Ovary (tissue), 10 donors: ENCODE measurements at places on chromosomes 3 and 15. TPM values are rescaled to one million over a fixed set of nuclear protein-coding genes. Genes with fewer than 3 reads are reported as not detected.

Gene CFAP100
- not detected for total RNA-seq

Gene ROBO2
- total RNA-seq, result 4.4 TPM

Gene SH3GL3
- total RNA-seq, result 1.7 TPM

Gene ECE2
- total RNA-seq, result not detected

Gene DNAH12
- total RNA-seq, result 0.92 TPM

GRCh38 chr15:66864086-66864830 is 162.2 kb downstream of the SMAD6 start:
- H3K27ac ChIP-seq, result no peak overlapping the region
- H3K4me3 ChIP-seq, result no peak overlapping the region
- no peaks in the 10 kb centered on the region for H3K36me3 ChIP-seq
- DNase-seq, result no peak

- H3K27ac ChIP-seq, result no peak overlapping the region
- H3K36me3 ChIP-seq, result no peaks in the 10 kb centered on the region
- H3K4me1 ChIP-seq, result no peaks in the 10 kb centered on the region
- no peak for DNase-seq
- H3K27me3 ChIP-seq, result no peaks in the 10 kb centered on the region
Observed at GRCh38 chr15:42050484-42051255, 29.8 kb upstream of the PLA2G4E start.

DNA sequence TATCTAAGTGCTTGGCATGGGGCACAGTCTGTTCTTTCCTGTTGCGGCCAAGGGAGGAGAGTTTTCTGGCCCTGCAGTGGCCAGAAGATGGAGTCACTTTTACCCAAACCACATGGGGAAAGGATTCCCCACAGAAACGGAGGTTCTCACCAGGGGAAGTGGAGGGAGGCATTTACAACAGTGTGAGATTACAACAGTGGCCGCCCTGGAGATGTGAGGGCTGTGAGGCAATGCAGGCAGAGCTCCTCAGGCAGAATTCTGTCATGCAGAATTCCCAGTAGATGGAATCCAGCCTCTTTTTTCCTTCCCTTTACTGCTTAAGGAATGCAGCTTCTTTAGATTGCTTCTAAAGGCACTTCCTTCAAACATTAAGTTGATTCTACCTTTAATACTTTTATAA is 83.1 kb downstream of the CACNA1D start:
- no peaks in the 10 kb centered on the region for H3K36me3 ChIP-seq
- no peaks in the 10 kb centered on the region for H3K27me3 ChIP-seq
- no peak for DNase-seq
- no peaks in the 10 kb centered on the region for H3K4me1 ChIP-seq
- H3K4me3 ChIP-seq, result no peak overlapping the region

- DNase-seq, result no peak
- H3K27me3 ChIP-seq, result no peaks in the 10 kb centered on the region
- no peaks in the 10 kb centered on the region for H3K36me3 ChIP-seq
- no peaks in the 10 kb centered on the region for H3K4me1 ChIP-seq
- no peak overlapping the region for H3K4me3 ChIP-seq
Observed at GRCh38 chr3:185896636-185897035, 41.2 kb downstream of the TRA2B start.

DNA sequence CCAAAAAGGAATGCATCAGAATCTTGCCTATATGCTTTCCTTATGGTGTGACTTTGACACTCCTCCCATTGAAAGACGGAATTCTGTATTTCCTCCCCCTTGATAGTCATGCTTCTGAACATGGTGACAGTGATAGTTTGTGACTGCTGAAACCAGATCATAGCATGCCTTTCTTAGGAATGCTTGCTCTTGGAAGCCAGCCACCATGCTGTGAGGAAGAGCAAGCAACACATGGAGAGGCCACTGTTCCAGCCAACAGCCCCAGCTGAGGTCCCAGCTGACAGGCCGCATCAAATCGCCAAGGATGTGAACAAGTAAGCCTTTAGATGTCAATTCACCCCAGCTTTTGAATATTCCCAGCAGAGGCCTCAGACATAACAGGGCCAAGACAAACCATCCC is 100.1 kb downstream of the IGF2BP2 start:
- H3K27ac ChIP-seq, result no peak overlapping the region
- no peaks in the 10 kb centered on the region for H3K36me3 ChIP-seq
- H3K4me3 ChIP-seq, result no peak overlapping the region
- H3K27me3 ChIP-seq, result no peaks in the 10 kb centered on the region

DNA sequence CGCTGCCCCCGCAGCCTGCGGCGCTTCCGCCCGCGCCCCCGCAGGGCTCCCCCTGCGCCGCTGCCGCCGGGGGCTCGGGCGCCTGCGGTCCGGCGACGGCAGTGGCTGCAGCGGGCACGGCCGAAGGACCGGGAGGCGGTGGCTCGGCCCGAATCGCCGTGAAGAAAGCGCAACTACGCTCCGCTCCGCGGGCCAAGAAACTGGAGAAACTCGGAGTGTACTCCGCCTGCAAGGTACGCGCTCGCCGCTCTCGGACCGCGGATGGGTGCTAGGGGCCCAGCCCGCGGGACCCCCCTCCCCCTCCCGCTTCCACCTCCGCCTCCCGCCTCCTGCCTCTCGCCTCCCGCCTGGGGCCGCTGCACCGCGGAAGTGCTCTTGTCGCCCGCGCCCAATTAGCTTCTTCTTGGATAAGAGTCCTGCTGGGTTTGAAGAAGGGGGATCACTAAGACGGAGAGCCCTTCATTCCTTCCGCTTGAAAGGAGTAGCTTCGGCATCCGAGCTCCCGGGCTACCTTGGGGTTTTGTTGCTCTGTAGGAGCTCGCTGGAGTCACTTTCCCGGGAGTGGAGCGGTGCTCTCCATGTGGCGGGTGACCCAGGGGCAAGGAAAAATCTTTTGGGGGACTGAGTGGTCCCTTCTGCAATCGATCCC is 426 bp downstream of the KAT2B start:
- peaks cover 6% of the 10 kb centered on the region for H3K4me1 ChIP-seq
- peak; percentile 83 for DNase-seq
- H3K27me3 ChIP-seq, result no peaks in the 10 kb centered on the region
- no peaks in the 10 kb centered on the region for H3K36me3 ChIP-seq

DNA sequence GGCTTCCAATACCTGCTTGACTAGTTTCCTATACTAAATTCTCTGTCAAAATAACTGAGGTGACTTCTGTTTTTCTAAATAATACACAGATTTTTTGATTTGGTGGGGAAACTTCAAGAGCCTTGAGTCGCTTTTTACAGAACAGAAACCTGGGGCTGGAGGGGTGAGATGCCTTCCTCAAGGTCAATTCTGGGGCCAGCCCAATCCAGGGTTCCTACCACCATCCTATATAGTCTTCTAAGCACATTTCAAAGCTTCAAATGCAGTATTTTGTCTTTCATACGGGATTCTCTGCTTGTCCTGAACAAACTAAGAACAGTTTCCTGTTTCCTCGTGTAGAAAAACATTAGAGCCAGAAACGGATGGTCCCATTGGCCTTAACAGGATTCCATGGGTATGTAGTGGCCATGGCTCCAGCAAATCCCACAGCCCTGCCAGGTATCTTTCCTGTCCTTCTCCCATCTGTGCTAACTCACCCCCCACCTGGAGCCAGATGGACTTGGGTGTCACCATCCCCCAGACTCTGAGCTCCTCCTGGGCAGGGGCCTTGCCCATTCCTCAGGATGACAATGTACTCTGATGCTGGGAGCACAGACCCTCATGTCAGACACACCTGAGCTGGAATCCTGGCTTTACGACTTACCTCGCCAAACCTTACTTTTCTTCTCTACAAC is 146.9 kb downstream of the KLF13 start:
- DNase-seq, result no peak
- H3K4me3 ChIP-seq, result no peak overlapping the region
- H3K4me1 ChIP-seq, result peaks cover 5% of the 10 kb centered on the region
- no peaks in the 10 kb centered on the region for H3K36me3 ChIP-seq
- H3K27ac ChIP-seq, result no peak overlapping the region
- no peaks in the 10 kb centered on the region for H3K27me3 ChIP-seq

DNA sequence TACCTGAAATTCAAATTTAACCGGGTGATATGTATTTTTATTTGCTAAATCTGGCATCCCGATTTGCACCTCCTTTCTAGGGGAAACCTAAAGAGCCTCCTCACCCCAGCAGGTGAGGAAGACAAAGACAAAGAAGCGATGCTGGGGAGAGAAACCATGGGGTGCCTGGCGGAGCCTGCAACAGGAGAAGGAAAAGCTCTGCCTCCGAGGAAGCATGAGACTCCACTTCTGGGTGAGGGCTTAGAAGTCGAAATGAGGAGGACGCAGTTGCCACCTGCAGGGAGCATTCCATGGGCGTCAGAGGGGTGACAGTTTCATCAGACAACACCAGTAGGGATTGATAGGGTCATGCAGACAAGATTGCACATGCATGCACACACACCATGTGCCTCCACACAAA is 30.5 kb upstream of the LYZL4 start:
- H3K36me3 ChIP-seq, result no peaks in the 10 kb centered on the region
- no peaks in the 10 kb centered on the region for H3K4me1 ChIP-seq
- no peaks in the 10 kb centered on the region for H3K27me3 ChIP-seq
- H3K4me3 ChIP-seq, result no peak overlapping the region
- DNase-seq, result no peak

DNA sequence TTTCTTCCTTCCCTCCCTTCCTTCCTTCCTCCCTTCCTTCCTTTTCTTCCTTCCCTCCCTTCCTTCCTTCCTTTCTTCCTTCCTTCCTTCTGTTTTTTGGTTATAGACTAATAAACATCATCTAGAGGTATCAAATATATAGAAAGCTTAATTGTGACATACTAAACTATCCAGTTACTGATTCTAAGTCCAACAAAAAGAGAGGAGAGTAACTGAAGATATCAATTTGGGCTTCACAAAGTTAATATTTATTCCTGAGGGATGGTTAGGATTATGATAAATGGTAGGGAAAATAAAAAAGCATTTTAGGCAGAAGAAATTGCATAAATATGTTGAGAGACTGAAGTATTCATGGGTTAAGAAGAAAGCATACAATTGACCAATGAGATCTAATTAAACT is 7.8 kb upstream of the CLDN16 start:
- H3K4me3 ChIP-seq, result no peak overlapping the region
- no peaks in the 10 kb centered on the region for H3K36me3 ChIP-seq
- no peak for DNase-seq
- no peak overlapping the region for H3K27ac ChIP-seq
- no peaks in the 10 kb centered on the region for H3K27me3 ChIP-seq

- no peaks in the 10 kb centered on the region for H3K36me3 ChIP-seq
- DNase-seq, result no peak
- H3K4me1 ChIP-seq, result no peaks in the 10 kb centered on the region
- no peak overlapping the region for H3K27ac ChIP-seq
- no peaks in the 10 kb centered on the region for H3K27me3 ChIP-seq
- H3K4me3 ChIP-seq, result no peak overlapping the region
Observed at GRCh38 chr3:36919439-36920160, 25.3 kb downstream of the TRANK1 start.

GRCh38 chr15:68581725-68582124 is 2.9 kb downstream of the CORO2B start:
- H3K36me3 ChIP-seq, result no peaks in the 10 kb centered on the region
- no peak for DNase-seq
- no peaks in the 10 kb centered on the region for H3K27me3 ChIP-seq
- no peak overlapping the region for H3K27ac ChIP-seq
- no peak overlapping the region for H3K4me3 ChIP-seq

DNA sequence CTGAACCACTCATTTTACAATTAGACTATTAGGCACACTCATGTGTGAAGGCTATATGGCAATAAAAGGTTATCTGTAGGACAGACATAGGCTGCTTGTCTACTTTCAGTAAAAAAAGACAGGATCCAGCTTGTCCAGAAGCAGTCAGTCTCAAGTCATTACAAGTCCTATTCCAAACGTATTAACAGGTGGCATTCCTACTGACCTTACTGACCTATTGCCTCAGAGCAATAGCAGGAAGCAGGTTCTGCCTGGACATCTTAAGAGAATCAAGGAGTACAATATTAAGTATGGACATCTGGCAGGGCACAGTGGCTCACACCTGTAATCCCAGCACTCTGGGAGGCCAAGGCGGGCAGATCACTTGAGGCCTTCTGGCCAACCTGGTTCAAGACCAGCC is 7.0 kb downstream of the CMTM6 start:
- H3K4me1 ChIP-seq, result peaks cover 1% of the 10 kb centered on the region
- H3K4me3 ChIP-seq, result no peak overlapping the region
- no peak for DNase-seq

DNA sequence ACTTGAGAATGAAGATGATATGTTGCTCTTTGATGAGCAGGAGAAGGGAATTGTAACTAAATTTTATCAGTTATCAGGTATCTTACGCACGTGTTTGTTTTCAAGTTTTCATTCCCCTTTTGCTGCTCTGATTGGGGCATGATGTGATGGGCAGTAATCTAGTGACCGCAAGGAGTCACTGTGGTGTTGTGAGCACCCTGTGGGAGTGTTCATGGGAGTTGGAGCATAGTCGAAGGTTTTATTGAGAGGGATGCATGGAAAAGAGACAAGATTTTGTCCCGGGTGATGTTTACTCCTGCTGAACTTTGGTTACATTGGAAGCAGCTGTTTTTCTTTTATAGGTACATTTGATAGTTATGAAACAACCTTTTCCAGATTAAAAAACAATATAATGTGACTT is 2.1 kb downstream of the FAN1 start:
- no peak overlapping the region for H3K27ac ChIP-seq
- no peaks in the 10 kb centered on the region for H3K36me3 ChIP-seq
- H3K27me3 ChIP-seq, result no peaks in the 10 kb centered on the region
- peaks cover 2% of the 10 kb centered on the region for H3K4me1 ChIP-seq
- DNase-seq, result no peak
- no peak overlapping the region for H3K4me3 ChIP-seq

DNA sequence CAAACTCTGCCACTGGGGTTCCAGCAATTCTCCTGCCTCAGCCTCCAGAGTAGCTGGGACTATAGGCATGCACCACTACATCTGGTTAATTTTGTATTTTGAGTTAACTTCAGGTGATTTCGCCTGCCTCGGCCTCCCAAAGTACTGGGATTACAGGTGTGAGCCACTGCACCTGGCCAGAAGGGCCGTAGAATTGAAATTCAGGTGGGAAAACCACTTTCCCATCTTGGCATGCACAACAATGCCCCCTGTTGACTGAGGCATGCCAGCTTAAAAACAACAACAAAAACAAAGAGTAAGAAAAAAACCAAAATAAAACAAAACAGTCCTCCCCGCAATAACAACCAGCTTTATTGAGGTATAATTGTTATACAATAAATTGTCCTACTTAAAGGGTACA is 32.6 kb upstream of the RAB11A start:
- no peak overlapping the region for H3K27ac ChIP-seq
- no peak for DNase-seq
- H3K27me3 ChIP-seq, result no peaks in the 10 kb centered on the region

GRCh38 chr15:100019601-100020000 is 286.4 kb upstream of the LYSMD4 start:
- H3K4me3 ChIP-seq, result no peak overlapping the region
- H3K36me3 ChIP-seq, result no peaks in the 10 kb centered on the region
- H3K27ac ChIP-seq, result no peak overlapping the region
- no peak for DNase-seq
- H3K27me3 ChIP-seq, result no peaks in the 10 kb centered on the region

GRCh38 chr3:197007953-197008352 is 21.7 kb downstream of the MELTF start:
- no peak overlapping the region for H3K4me3 ChIP-seq
- no peak for DNase-seq
- no peak overlapping the region for H3K27ac ChIP-seq
